ENCODE measurements at places on chromosomes 5 and 9.

- DNase-seq, result no peak
These were observed 117.6 kb upstream of the ANKRD55 start for GRCh38 chr5:56350597-56351170.

- no peak for DNase-seq
These were observed 11.3 kb downstream of the CKMT2 start for GRCh38 chr5:81244451-81244850.

DNA sequence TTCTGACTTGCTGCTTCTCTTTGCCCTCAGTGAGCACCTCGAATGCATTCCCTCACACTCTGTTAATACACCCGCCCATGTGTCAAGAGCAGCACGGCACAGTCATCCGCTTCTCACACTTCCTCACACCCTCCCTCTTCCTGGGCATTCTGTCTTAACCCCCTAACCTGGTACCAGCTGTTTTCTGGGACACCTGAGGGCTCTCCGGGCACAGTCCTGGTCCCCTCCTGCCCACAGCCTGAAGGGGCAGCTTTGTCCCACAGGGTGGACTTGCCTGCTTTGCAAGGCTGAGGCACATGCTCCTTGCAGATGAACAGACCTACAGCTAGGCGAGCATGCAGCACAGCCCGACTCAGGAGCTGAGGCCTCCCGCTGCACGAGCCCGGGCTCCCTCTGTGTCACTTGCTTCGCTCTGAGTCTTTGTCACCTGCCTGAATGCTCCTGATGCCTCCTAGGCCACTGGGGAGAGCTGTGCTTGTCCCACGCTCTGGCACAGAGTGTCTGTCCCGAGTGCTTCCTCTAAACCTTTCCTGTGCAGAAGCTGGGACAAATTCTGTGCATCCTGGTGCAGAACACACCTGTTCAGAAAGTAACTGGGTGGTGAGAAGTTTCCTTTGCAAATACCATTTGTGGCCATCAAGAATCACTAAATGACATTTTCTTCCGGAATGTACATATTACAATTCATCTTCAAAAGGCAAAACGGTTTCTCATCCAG is 47.8 kb downstream of the AHRR start:
- peak; percentile 2 for DNase-seq

DNA sequence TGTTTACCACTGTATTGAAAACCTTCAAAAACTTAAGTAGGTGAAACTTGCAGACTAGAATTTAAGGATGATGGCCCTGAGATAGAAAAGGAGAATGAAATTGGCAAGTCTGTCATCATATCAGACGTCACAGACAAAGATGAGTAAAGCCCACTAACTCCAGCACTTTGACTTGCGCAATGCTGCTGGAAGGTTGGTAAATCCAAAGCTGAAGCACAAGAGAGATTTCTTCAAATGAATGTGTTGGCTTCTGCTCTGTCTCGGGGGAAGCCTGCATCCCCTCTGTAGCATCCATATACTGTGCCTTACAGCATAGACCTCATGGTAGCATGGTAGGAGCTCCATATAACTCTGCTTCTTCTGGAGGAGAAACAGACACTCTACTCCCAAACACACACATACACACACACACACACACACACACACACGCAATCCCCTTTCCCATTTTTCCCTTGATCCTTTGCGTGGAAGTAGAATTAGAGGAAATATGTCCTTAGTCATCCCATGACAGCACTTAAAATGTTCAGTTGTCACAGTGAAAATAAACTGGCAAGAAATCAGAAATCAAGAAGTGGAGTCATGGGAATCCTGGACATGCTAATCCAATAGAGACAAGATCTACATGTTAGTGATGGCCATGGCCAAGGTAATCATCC is 241.5 kb downstream of the NR3C1 start:
- DNase-seq, result no peak

- DNase-seq, result no peak
These were observed 960 bp upstream of the IFNB1 start for GRCh38 chr9:21078702-21079101.

DNA sequence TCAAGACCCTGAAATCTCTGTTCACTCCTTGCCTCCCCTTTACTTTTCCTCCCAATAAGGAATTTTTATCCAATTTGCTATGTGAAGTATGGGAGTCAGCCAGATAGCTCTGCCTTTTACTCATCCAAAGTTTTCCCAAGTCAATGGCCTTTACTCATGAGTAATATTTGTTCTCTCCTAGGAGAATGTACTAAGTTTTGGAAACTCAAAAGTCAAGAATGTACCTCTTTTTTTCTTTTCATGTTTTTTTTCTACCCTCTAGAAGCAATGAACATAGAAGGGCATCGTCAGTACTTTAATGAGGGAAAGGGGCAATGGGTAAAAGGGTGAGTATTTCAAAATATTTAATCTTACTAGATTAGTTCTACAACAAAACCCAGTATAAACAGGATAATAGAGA is 140.2 kb upstream of the SGCD start:
- no peak for DNase-seq
